ENCODE measurements at places on chromosomes 2 and 18.

GRCh38 chr18:78980279-78980771, 707 bp downstream of the SALL3 start:
- no peak for DNase-seq

- DNase-seq, result no peak
Measured at GRCh38 chr2:36854241-36854640, 112.1 kb downstream of the STRN start.

GRCh38 chr18:56511996-56512395, 126.4 kb downstream of the TXNL1 start:
- no peak for DNase-seq

DNA sequence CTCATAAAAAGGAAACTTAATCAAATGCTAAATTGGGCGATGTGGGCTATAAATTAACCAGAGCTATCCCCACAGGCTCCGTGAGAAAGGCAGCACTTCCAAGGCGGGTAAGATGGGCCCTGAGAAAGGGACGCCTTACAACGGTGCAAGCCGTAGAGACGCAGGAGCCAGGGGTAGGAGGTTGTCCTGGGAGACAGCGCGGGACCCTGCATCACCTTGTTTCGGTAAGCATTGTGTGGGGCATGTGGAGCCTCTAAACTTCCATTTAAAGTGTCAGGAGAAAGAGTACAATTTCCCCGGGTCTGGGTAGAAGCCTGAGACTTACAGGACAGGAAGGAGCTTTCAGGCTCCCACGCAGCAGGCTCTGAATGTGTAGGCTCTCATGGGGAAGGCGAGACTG, 1.2 kb upstream of the PER2 start:
- no peak for DNase-seq

- no peak for DNase-seq
Measured at GRCh38 chr18:75790111-75790510, 362.6 kb upstream of the SMIM21 start.

GRCh38 chr2:28408764-28409599, 16.3 kb downstream of the FOSL2 start:
- peak; percentile 61 for DNase-seq

DNA sequence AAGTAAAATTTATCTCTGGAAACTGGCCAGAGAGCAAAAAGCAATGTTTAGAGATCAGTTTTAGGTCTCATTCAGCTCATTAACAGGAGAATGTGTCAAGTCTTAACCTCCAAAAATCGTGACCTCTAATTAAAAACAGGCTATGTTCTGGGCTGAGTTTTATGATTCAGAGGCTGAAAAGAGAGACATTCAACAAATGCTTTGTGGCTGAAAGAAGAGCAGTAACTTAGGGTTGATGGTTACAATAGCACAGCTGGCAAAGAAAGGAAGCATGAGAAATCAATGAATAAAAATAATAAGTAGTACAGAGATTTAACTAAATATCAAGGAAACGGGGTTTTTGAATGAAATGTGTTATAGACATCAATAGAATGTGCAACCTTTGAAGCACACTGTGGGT, 13.1 kb downstream of the TGIF1 start:
- DNase-seq, result no peak

DNA sequence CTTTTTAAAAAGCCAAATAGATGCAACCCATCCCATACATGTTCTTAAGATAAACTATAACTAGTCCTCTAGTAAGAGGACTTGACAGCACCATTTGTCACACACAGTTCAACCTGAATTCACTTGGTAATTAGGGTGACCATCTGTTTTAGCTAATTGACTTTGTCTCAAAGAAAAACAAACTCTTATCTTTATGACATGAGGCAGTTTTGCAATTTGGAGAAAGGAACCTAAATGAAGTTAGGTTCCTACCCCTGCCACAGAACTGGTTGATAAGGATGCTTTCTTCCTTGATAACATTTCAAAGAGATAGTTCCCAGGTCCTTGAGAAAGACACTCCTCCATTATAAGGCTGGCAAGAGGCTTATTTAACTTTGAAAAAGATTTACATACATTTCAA, 57.4 kb upstream of the LRRTM1 start:
- no peak for DNase-seq

- no peak for DNase-seq
Measured at GRCh38 chr2:130310881-130311280, 31.8 kb upstream of the IMP4 start.

DNA sequence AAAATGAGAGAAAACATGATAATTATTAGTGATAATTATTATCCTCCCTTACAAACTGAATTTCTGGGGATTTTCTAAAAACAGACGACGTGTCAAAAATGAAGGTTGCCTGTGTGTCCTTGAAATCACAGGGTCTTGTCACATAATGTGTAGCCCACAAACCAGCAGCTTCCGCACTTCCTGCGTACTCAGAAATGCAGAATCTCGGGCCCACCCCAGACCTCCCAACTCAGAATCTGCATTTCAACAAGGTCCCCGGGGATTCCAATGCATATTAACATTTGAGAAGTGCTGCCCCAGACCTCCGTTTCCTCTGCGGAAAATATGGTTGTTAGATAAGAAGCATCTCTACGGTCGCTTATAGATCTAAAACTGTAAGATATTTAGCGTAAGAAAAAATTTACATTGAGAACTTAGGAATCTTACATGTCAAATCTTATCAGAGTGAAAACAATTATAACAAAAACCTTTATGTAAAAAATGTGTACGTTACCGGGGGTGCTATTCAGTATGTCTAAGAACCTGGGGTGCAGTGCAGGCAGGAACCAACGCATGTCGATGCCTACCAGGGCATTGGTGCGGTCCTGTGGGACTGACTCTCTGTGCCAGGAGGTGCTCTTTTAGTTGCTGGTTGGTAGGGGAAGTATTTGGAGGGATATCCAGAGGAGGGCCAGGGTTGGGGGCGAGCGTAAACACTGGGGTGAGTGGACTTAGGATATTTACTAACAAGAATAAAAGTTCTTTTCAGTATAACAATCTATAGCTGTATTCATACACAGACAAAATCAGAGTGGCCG, 15.2 kb downstream of the CDKL4 start:
- DNase-seq, result no peak

DNA sequence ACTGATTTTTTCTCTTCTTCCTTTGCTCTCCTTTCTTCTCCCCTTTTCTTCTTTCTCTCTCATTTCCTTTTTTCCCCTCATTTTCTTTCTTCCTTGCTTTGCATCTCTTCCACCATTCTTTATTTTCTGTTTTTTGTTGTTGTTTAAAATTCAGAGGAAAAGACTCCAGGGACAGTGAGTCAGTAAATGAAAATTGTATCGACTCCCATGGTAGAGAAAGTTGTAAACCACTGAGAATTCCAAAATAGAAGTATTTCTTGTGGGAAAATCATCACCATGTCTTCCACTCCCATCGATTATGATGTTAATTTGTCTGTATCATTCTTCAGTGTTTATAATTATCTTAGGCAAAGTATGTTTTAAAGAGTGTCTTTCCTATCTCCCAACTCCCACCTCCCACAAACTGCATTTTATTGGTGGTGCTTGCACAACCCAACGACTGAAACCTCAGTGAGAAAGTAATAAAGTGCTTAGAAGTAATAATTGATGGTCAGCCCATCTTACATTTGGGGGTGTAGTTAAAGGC, 134.3 kb downstream of the IRS1 start:
- DNase-seq, result no peak

DNA sequence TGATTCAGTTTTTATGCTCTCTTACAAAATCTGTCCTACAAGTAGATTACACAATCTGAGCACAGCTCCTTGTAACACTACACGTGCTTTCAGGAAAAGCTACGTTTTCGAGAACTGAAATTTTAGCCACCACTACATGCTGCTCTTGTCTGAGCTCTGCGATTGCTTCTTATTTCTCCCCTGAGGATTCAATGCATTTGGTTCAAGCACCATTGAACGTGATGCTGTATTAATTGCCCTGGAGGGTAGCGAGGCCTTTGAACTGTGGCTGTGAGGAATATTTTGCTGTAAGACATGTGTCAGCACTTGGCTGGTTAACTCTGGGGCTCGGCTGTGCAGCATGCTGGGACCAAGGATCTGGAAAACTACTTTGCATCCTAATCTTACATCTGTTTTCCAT, 405.8 kb downstream of the EPHA4 start:
- no peak for DNase-seq

DNA sequence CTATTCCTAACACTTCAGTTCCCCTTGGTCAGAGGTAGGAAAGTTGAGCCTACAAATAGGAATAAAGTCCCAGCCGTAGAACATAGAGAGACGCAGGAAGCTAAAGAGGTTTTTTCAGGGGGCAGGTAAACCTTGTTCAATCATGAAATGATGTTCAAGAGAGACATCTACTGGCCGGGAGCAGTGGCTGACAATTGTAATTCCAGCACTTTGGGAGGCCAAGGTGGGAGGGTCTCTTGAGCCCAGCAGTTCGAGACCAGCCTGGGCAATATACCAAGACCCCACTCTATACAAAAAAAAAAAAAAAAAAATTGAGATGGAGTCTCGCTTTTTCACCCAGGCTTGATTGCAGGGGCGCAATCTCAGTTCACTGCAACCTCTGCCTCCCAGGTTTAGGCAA, 66.7 kb upstream of the DNAJC10 start:
- DNase-seq, result no peak

GRCh38 chr2:64470071-64470470, 16.1 kb downstream of the LGALSL start:
- DNase-seq, result no peak

- no peak for DNase-seq
Measured at GRCh38 chr18:79199691-79200374, 130.6 kb downstream of the ATP9B start.

DNA sequence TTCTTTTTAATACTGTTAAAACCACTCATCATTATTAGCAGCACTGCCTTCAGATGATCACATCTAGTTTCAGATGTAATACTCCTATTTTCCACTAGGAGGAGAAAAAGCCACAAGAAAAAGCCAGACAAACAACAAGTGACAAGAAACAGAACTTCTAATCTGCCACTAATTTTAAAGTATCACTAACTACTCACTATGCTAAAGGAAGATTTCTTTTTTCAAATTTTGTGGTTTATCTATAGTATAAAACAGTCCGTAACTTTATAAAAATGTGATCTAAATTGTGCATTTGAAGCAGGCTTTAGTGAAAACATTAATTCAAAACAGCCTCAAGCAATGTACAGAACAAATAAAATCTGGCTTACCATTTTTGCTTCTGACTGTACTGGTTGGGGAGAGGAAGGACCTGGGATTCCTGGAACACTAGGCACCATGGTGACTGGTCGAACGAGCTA, 56.8 kb downstream of the ATF2 start:
- DNase-seq, result no peak

- no peak for DNase-seq
Measured at GRCh38 chr2:46197672-46198071, 99.5 kb upstream of the EPAS1 start.

DNA sequence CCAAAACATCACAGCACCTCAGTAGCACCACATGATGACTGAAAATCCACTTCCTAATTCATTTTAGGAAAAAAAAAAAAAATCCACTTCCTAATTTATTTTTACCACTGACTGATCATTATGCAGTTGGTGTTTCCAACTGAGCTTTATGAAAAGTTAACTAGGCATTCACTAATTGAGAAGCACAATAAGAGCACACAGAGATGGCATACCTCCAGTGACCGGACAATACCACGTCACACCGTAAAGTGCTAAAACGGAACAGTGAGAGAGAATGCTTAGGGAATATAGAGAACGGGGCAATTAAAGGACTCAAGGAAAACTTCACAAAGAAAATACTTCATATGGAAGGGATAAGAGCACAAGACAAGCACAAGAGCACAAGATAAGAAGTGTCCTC, 212.5 kb downstream of the NBAS start:
- DNase-seq, result no peak

GRCh38 chr18:12990641-12990966, 558 bp upstream of the CEP192 start:
- no peak for DNase-seq

GRCh38 chr18:45063246-45064038, 382.8 kb downstream of the SETBP1 start:
- DNase-seq, result no peak

GRCh38 chr18:31659576-31660177, 24.7 kb downstream of the B4GALT6 start:
- DNase-seq, result no peak

DNA sequence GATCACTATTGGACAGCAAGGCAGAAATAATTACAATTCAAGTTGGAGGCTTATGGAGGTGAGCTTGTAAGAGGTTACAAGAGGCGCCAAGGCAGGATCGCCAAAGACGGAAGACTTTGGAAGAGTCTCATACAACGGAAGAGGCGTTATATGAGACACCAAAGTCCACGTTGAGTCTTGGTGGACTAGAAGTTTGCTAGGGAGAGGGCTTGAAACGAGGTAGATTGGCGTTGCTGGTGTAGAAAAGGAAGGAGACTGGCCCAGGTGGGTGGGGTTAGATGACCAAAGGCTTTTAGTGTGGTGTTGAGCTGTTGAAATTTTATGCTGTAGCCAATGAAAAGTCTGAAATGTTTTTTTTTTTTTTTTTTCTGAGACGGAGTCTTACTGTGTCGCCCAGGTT, 1.4 kb downstream of the MSH2 start:
- DNase-seq, result no peak

DNA sequence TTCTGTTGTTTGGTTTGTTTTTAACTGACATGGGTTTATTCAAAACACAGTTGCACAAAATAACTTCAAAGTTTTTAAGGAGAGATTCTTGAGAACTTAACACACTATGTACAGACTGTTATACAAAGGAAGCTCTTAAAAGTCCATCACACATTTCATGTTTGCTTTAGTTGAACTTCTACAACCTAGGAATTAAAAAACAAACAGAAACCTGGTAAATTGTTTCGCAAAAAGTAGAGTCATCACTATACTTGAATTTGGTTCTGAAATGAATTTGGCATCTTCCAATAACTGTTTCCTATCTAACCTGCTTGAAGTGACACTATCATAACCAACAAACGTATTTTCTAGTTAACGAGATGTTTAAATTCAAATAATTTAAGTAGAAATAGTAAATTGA, 21.8 kb downstream of the TRIP12 start:
- DNase-seq, result no peak

DNA sequence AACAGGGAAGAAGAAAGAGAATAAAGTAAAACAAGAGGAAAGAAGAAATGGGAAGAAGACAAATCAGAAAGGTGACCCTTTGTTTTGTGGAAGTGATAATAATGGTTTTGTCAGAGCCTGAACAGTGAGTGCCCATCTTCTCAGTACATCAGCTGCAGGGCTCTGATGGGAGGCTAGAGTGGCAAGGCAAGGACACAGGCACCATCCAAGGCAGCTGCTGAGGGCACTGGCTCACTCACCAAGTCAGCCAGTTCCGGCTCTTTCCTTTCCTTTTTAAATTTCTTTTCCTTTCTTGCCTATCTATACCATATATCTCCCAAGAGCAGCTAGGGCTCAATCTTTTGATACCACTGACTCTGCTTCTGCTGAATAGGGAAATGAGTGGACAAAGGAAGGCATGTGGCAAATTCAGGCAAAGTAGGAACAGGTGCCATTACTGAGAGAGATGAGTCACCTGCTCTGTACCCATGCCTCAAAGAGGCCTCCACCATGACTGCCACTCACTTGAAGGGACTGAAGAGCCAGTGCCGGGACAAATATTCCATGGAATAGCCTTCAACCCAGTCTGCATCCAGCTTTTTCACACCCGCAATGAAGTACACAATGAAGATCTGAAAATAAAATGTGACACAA, 6.2 kb downstream of the GGCX start:
- no peak for DNase-seq

- DNase-seq, result no peak
Measured at GRCh38 chr2:231780123-231780908, 766 bp downstream of the PDE6D start.

GRCh38 chr2:16507655-16508489, 157.8 kb downstream of the CYRIA start:
- DNase-seq, result no peak

All from activated T-helper 1 cell treated with anti-CD3 and anti-CD28 coated beads, Interleukin-12 subunit alpha, Interleukin-12 subunit beta, Interleukin-2, Interleukin-4 antibody, amounts not matched to agents 30 ng/mL and 10 ng/mL and 1 ng/mL, durations not matched to agents 14 hours and 24 hours and 36 hours (primary cell).